Activated T-helper 1 cell treated with anti-CD3 and anti-CD28 coated beads, Interleukin-2, amount 50 U/mL, for 16 hours (primary cell): ENCODE measurements at places on chromosomes 4 and X.

GRCh38 chr4:75180790-75181776 lies 248.2 kb downstream of the PARM1 start:
- no peak for DNase-seq

GRCh38 chr4:89658701-89659024 lies 178.3 kb downstream of the SNCA start:
- no peak for DNase-seq

GRCh38 chrX:49856819-49857218 lies 22.5 kb upstream of the USP27X start:
- DNase-seq, result no peak

GRCh38 chrX:45758319-45758718 lies 557.6 kb upstream of the DIPK2B start:
- DNase-seq, result no peak

- DNase-seq, result no peak
Measured at GRCh38 chr4:5292101-5292500, 240.8 kb downstream of the STK32B start.

DNA sequence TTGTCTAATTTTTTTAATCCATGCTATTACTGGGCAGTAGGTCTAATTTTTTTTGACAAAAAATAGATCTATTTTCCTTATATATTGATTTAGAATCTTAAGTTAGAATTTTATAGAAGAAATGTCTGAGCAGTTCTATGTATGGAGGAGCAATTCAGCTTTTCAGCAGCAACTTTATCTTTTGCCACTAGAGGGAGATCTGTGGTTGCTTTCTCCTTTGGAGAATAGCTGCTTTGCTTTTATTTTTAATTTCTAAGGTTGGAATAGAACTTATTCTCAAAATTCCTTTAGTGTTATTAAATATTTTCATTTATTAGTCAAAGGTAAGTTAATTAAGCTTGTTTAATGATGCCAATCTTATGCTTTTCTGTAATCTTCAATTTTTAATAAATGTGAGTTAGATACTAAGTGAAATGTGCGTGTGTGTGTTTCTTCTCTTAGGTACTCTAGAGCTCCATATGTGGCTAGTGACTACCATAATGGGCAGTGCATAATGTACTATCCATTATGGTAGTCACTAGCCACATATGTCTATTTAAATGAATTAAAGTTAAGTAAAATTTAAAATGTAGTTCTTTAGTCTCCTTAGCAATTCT lies 29.3 kb downstream of the FAM199X start:
- DNase-seq, result no peak

GRCh38 chr4:39716356-39716755 lies 18.4 kb downstream of the UBE2K start:
- no peak for DNase-seq

- no peak for DNase-seq
Measured at GRCh38 chr4:145882604-145883003, 56.0 kb downstream of the ZNF827 start.

GRCh38 chrX:130694983-130695382 lies 208.0 kb downstream of the ENOX2 start:
- DNase-seq, result no peak

DNA sequence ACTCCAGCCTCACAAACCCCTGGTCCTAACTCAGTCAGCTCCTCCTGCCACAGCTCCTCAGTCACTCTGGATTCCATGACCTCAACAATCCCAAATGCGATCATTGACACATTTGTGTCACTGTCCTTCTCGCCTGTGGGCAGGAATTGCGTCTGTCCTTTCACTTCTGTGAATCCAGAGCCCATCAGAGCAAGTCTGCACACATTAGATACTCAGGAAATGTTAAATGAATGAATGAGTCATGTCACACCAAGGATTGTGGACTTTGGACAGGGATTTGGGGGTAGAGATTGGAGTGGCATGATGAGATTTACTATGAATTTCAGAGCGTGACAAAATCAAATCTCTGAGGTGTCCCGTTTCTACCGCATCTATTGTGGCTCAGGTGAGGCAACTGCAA lies 11.8 kb upstream of the CLDN24 start:
- no peak for DNase-seq

DNA sequence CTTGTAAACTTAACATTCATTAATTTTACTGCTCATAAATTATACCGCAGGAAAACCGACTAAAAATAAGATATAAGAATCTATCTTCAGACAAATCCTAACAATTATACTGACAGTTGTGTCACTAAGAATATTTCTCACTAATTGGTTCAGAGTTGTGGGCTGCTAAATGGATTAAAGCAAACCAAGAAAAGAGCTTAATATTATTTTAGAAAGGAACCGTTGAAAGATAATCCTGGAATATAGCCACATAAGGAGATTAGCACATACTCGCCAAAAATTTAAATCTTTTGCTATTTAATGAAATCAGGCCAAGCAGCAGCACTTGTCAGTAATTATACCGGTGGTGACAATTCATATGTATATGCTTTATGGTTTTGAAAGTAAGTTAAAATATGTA lies 132.8 kb downstream of the SLIT2 start:
- no peak for DNase-seq

- DNase-seq, result no peak
Measured at GRCh38 chr4:12852338-12853307, 631.5 kb downstream of the RAB28 start.

DNA sequence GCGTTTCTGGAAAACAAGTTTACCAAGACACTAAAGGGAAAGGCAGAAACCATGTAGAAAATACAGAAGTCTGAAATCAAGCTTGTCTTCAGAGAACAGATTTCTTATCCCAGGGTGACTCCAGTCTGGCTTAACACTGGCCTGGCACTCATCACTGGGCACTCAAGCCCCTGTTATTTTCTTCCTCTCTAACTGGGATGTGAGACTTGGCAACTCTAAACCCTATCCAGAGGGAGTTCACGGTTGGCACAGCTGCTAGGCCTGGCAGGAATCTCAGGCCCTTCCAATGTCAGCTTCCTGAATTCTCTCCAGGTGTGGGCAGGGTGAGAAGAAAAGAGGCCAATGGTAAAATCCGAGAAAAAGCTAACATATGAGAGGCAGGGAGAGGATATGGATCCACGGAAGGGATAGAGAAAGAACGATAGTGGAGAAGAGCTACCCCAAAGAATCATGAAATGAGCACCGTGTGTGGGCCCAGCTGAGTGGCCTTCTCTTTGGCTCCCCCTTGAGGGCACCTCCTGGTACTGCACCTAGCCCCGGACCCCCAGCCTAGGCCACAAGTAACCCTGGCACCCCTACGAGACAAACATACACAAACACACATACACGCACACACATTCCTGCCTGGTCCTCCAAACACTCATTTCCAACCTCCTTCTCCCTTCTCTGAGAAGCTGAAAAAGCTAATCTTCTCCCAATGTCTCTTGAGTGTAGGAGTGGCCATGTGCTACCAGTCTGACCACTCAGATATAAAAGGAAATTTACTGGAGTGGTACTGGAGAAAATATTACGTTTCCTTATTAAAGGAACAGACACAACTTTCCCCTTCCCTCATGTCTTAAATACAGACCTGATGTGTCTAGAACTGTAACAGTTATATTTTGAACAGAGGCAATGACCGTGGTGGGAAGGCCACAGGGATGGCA lies 16.6 kb upstream of the PTCHD1 start:
- no peak for DNase-seq

GRCh38 chr4:79597266-79597665 lies 189.2 kb upstream of the GK2 start:
- no peak for DNase-seq

GRCh38 chr4:879729-880077 lies 52.4 kb downstream of the GAK start:
- DNase-seq, result no peak

DNA sequence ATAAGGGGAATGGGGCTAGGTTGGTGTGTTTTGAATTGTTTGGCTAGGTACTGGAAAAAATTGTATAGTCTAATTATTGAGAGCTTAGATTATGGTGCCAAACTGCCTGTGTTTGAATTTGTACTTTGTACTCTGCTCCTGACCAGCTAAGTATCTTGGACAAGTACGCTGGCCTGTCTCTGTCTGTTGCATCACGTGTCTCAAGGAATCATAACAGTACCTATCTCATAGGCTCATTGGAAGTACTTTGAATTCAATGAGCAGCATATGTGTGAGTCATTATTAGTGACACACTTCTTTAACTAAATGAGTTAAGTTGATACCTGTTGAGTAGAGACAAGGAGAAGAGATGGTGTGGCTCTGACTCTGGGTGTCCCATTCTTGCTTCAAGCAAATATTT lies 69.5 kb upstream of the MND1 start:
- no peak for DNase-seq

GRCh38 chr4:158810487-158811215 lies 41.8 kb downstream of the FNIP2 start:
- no peak for DNase-seq

DNA sequence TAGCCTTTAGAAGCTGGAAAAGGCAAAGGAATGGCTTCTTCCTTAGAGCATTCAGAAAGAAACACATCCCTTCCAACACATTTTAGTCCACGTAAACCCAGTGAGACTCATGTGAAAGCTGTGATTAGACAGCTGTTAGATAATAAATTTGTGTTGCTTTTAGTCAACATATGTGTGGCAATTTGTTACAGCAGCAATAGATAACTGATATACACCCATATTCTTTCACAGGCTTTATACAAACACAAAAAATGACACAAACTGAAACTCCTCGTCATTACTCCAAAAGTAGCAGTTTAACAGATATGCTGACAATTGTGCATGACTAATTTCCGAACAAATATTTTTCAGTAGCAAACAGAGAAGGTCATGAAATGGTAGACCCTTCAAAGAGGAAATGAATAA lies 65.3 kb downstream of the ANTXR2 start:
- no peak for DNase-seq

- no peak for DNase-seq
Measured at GRCh38 chr4:16133406-16133805, 49.6 kb upstream of the PROM1 start.

DNA sequence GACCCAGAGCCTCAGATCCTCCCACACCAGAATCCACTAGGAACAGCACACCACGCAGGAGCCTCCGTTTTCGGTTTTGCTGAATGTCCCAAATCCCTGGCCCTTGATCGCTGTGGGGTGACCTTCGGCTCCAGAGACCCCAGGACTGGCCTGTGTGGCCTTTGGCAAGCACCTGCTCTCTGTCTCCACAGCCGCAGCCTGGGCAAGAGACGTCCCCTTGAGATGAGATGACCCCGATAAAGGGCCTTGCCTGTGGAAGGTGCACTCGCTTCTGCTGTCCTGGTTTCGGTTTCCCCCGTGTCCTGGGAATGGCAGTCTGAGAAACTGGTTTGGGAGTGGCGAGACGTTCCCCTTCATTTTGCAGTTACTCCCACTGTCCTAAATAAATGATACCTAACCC lies 9.6 kb downstream of the PSAPL1 start:
- DNase-seq, result no peak

DNA sequence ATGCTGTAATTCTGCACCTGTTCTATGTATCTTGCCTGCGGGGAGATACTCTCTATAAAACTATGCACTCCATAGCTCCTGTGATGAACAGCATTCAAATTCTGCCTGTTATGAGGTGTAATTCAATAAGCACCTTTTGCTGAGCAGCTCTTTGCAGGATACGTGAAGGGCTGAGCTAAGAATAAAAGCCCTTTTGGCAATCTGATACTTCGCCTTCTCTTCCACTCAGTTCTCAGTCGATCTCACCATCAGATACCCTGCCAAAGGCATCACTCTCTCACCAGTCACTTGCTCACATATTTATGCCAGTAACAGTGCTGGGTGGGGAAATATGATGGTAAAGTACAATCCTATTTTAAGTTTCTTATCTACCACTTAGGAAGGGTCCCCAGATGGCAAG lies 67.2 kb downstream of the RPS3A start:
- no peak for DNase-seq

GRCh38 chr4:104128031-104128849 lies 366.5 kb downstream of the CXXC4 start:
- no peak for DNase-seq

GRCh38 chr4:186121057-186121456 lies 16.6 kb downstream of the FAM149A start:
- DNase-seq, result no peak

GRCh38 chr4:56622176-56622575 lies 58.9 kb downstream of the HOPX start:
- DNase-seq, result no peak

GRCh38 chr4:83201761-83202160 lies 82.8 kb downstream of the COQ2 start:
- DNase-seq, result no peak

DNA sequence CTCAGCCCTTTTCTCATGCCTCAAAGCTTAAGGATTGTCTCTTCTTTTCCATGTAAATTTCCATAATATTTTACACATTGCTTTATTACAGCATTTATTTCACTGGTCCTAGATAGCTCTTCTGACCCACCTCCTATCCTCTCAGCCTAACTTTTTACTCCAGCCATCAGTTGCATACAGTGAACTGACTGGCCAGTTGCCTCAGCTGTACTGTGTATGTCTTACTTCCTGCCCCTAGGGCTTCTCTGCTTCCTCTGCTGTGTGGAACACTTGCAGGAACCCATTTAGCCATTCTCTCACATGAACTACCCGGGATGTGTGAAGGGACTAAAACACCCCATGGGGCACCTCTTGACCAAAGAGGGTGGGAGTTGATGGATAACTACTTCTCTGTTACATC lies 18.0 kb downstream of the C4orf33 start:
- no peak for DNase-seq

GRCh38 chr4:56408978-56409377 lies 21.7 kb upstream of the AASDH start:
- DNase-seq, result no peak

DNA sequence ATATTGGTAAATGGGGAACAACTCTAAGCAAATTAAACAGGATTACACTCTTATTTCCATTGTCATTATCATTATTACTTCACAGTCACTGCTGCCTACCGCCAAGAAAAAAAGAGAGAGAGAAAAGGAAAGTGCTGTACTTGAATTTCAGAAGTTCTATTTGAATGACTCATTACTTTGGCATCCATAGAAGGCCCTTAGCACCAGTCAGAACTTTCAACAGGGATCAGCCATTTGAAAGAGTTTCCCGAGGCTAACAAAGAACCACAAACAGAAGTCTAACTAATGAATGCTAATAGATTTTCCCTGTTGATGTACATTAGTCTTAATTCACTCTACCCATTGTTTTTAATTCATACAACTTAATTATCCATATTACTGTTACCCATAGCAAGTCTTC lies 116.3 kb downstream of the SHROOM4 start:
- DNase-seq, result no peak

- no peak for DNase-seq
Measured at GRCh38 chr4:182254026-182254780, 11.0 kb downstream of the TENM3 start.

DNA sequence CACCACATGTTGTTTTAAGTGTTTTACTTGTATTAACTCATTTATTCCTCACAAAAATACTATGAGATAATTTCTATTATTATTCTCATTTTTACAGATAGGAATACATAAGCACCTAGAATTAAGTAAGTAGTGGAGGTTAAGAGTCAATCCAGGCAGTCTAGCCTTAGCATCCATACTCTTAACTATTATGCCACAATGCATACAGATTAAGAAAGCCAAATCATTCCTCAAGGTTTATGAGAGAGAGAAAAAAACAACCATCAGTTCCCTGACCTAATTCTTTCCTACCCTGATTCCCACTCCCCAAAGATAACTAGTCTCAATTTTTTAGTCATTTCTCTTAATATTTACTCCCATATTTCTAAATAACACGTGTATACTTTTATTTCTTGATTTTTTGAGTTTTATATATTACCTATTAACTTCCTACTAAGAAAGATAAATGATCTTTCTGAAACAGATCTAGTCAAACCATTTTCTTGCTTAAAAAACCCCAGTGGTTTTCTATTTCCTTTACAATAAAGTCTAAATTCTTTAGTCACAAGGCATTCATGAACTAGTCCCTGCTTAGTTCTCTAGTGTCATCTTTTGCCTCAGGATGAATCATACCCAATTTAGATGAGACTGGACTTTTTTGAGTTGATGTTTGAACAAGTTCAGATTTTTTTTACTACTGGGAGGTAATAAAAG lies 16.0 kb downstream of the UBA6 start:
- DNase-seq, result no peak
